Esophagus squamous epithelium (tissue), 5 donors: ENCODE measurements at places on chromosomes 6 and 20.

- DNase-seq: no peak
These were observed 24.9 kb upstream of the PAQR8 start for GRCh38 chr6:52336919-52337561.

DNA sequence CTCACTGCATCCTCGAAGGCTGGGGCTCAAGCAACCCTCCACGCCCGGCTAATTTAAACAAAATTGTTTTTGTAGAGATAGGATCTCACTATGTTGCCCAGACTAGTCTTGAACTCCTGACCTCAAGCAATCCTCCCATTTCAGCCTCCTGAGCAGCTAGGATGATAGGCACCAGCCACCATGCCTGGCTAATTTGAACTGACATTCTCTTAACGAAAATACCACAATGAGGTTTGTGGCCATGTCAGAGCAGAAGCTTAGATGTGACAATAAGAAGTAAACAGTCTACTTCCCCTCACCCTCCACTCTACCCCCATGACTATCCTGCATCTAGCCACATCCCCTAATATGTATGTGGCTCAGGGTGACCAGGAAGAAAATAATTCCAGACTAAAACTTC, 74.8 kb upstream of the PLCB4 start:
- no peak for DNase-seq

DNA sequence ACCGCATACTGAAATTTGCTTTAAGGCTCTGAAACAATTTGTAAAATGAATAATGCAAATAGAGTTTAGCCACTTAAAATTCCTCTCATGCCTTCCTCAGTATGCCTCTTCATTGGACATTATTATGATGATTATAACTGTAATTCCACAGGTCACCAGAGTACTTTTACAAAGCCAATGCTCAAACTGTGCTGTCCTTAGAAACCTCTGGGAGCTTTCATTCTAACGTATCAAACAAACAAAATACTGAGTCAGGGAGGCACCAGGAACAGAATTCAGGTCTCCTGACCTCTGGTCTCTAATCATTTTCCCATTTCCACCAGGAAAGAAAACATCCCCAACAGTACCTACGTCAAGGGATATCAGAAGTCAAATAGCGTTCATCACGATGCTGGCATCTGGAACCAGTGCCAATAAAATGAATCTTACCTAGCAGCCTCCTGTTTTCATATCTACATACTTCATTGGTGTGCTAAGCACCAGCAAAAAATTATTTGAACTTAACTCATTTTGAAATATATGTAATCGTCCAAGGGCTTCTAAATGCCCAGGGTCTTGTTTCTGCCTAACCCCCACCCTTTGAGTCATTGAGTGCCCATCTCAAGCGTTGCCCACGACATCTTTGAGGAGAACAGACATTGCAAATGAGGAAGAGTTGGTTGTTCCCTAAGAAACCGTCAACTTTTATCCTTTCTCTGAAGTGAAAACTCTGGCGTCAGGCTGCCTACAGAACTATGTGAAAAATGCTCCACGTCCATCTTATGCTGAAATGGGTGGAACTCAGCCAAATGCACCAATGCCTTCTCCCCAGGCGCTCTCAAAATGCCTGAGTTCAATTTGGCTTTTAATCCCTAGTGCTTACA, 37.9 kb downstream of the NEDD9 start:
- no peak for DNase-seq

GRCh38 chr6:17656644-17657043, 50.1 kb downstream of the NUP153 start:
- no peak for DNase-seq

GRCh38 chr6:108361312-108361932, 66.6 kb downstream of the AFG1L start:
- DNase-seq: no peak

- no peak for DNase-seq
These were observed 16.1 kb upstream of the HFE start for GRCh38 chr6:26071135-26071534.

GRCh38 chr6:15522026-15522425, 140.8 kb downstream of the DTNBP1 start:
- DNase-seq: no peak

DNA sequence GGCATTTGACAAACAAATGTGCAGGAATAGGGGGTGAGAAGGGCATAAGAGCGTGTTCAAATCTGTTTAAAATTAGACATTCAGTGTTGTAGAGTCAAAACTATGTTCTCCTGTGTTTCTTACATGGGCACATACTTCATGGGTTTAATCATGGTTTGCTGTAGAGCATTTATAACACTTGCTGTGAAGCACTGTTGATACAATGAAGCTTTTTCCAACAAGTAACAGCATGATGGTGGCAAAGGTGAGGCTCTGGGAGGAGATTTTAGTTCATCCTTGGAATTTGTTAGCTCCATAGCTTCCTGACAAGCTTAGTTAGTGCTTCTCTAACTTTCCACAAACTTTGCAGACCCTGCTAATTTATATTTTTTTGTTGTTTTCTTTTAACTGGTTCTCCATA, 900.7 kb downstream of the TFAP2A start:
- DNase-seq: no peak

DNA sequence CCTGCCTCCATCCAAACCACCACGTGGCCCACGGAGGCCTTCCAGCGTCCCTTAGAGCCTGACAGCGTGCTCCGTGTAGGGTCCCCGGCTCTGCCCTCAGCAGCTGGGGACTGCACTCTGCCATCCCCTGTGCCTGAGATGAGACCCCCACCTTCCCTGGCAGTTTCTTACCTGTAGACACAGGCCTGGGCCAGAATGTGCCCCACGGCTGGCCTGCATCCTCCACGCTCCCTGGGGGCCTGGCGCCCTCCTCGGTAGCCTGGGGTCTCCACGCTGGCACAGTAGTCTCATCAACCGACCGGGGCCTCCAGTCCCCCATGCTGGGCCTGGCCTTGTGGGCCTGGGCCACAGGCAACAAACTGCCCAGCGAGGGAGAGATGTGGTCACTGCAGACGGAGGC, 9.6 kb downstream of the DACT2 start:
- no peak for DNase-seq

GRCh38 chr20:36307412-36308325, 1.5 kb downstream of the DLGAP4 start:
- no peak for DNase-seq

DNA sequence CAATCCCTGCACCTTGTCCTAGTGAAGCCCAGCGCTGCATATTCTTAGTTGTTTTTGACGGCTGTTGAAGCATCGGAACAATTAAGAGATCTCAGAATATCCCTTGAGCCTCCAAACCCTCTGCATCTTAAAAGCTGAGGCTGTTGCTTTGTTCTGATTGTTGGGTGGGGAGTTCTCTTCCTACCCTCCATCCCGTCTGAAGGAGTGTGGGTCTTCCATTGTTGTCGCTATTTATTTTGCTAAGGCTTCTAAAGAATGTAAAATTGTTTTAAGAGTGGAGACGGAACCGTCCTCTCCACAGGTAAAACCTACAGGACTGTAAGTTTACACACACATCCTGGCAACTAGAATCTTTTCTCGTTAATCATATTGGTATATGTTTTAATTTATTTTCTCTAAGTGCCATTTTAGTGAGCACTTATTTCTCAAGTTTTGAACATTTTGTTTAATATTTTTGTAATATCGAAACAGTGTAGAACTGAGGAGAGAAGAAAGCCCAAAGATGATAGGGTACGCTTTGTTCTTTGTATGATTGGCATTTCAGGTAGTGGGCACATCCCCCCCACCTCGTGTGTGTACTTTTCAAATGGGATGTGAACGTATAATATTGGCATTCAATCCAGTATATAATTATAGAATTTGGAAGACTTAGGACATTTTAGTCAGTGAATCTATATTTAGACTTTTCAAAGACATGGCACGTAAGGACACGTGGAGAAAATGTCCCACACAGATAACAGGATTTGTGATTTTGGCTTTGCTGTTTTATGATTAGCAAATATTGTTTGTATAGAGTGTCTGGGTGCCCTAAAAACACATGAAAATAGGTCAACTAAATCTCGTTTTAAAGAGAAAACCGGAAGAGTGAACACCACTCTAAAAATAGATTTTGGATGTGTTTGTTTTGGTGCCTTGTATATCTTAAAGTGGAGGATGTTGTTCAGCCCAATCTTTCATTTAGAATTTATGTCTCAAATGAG, 1.3 kb downstream of the RNF146 start:
- DNase-seq: no peak

- DNase-seq: no peak
These were observed 1.1 kb downstream of the MMP9 start for GRCh38 chr20:46009816-46010215.

- no peak for DNase-seq
These were observed 24.7 kb downstream of the DACT2 start for GRCh38 chr6:168294901-168295300.

- DNase-seq: no peak
These were observed 47.7 kb downstream of the STAU1 start for GRCh38 chr20:49140411-49140810.

- no peak for DNase-seq
These were observed 10.1 kb downstream of the GSS start for GRCh38 chr20:34945315-34946077.

DNA sequence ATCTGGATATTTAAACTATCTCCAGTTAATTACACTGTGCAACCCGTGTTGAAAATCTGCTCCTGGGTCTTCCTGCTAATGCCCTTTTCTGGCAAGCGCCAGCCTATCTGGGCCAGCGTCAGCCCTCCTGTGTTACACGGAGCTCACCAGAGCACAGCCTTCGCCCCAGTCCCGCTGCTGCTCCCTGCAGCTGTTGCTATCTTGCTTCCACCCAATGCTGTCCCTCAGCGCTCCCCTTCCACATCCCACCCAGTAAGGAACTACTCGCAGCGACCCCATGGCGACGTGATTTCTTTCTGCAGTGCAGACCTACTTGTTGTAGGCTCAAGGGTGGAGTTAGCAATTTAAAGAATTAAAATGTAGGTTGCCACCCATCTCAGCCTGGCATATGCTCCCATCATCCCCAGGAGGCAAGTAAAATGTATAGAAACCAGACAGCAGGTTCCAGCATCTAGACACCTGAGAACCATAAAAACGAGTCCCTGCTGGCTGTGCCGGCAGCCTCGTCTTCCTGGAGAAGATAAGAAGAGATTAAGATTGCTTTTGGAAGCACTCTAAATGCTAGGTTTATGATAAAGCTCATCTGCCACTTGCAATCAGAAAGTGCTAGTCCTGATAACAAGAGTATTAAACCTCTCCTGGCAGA, 254.3 kb upstream of the FOXQ1 start:
- no peak for DNase-seq

DNA sequence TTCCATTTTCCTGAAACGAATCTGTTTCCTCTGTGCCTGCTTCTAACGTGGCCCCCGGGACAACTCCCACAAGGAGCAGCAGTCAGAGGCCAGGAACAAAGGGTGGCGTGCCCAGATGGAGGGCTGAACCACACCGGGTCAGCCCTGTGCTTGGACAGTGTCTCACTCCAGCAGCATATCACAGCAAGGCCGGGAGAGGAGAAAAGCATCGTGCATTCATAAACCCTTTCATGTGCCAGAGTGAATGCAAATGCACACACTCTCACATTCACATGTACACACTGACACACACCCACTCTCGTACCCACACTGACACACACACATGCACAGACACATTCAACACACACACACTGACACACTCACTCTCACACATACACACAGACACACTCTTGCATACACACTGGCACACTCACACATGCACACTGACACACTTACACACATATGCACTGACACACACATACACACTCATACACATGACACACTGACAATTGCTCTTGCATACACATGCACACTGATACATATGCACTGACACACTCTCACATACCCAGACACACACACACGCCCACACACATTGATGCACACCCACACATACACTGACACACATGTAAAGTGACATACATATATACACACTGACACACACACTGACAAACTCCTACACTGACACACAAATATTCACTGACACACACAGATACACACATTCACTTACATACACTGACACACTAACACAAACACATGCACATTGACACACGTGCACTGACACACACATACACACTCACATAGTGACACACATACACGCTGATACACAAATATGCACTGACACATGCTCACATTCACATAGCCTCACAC, 237.0 kb downstream of the LRFN2 start:
- no peak for DNase-seq

DNA sequence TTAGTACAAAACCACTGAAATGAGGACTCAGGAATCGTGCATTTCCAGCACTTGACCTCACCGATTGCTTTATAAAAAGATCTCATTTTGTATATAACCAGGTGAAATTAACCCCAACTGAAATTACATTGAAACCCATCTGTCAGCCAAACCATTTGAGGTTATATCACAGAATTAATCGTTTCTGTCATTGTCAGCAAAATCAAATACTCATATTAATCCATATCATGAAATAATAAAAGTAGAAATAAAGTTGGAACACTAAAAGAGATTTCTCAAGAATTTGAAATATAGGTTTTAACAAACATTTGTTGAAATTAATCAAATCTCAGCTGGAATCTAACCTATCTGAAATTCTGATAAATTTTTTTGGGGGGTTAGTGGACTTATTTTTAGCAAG, 23.7 kb downstream of the KHDRBS2 start:
- no peak for DNase-seq

- DNase-seq: no peak
These were observed 917 bp downstream of the C6orf120 start for GRCh38 chr6:169702840-169703246.

GRCh38 chr6:23175391-23175790, 606.0 kb downstream of the HDGFL1 start:
- DNase-seq: no peak

- DNase-seq: no peak
These were observed 729.0 kb downstream of the RFPL4B start for GRCh38 chr6:113076116-113076515.

GRCh38 chr6:36961441-36962435, 7.2 kb downstream of the PI16 start:
- DNase-seq: no peak

DNA sequence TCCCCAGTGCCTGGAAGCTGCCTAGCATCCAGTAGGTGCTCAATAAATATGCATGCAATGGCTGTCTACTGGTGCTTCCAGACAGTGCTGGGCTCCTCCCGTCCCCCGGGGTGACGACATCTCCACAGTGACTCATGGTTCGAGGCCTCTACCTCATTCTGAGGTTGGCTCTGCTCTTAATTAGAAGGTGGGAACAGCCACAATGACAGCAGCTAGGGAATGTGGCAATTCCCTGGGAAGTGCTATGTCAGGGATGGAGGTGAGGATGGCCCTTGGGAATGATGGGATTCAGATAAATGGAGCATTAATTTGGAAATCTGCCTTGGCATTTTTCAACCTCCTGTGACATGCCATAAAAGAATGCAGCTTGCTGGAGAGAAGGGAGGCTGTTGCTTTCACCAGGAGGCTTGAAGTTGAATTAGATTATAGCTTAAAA, 43.5 kb upstream of the NFATC2 start:
- DNase-seq: no peak

GRCh38 chr20:11826334-11826733, 91.4 kb upstream of the BTBD3 start:
- DNase-seq: no peak

- DNase-seq: no peak
These were observed 356.8 kb upstream of the ARID1B start for GRCh38 chr6:156420172-156420993.

DNA sequence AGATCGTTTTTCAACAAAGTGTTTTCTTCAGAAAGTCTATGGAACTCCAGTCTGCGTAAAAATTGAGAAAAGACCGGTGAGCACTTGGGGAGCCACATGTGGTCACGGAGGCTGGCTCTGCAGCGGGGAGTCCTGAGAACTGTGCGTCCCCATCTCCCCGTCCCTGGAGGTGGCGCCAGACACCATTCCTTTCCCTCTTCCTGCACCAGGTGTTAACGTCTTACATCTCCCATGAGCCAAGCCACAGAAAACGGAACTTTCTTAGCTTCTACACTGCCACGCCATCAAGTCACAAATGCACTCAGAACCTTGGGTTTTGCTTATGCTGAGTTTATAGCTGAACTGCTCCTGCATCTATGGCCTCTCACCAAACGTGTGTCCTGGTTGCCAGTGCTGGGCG, 62.6 kb downstream of the GINS1 start:
- DNase-seq: no peak
